ENCODE measurements at places on chromosomes 3 and 15.

DNA sequence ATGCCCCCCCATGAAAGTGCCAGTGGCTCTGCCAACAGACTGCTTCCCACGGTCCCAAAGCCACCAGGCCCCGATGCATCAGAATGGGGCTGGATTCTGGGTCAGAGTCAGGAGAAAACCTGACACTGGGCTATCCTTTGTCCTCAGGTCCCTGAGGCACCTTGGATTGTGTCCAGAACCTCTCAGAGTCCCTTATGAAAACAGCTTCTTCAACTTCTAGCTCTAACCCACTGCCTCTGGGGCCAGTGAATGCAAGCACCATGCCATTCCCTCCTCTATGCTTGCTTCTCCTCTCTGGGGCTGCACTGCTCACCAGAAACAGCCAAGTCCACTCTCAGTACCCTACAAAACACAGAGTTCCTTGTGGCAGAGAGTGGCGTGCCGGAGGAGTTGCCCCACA, 9.9 kb downstream of the CRABP1 start:
- DNase-seq: no peak

DNA sequence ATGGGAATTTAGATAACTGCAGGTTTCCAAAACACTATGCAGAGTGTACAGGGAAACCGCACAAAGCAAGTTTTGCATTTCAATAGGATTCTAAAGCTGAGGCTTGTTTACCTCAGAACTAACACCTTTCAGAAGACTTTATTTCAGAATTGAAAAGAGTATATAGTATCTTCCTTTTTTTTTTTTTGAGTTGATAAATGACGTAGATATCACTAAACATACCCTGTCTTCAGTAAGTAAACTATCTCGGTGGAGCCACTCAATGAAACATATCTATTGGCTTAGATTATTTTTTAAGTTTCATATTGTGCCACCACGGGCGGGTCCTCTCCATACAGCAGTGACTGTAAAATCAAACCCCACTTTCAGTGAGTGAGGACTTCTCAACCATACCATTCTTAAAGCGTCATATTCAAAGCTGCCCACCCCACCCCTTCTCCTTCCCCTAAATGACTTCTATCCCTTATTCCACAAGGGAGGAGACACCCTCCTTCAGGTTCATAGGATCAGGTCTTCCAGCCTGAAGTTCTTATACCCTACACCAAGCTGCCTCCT, 2.0 kb upstream of the TBL1XR1 start:
- DNase-seq: no peak

GRCh38 chr3:59334585-59334984, 284.8 kb upstream of the CFAP20DC start:
- DNase-seq: no peak

DNA sequence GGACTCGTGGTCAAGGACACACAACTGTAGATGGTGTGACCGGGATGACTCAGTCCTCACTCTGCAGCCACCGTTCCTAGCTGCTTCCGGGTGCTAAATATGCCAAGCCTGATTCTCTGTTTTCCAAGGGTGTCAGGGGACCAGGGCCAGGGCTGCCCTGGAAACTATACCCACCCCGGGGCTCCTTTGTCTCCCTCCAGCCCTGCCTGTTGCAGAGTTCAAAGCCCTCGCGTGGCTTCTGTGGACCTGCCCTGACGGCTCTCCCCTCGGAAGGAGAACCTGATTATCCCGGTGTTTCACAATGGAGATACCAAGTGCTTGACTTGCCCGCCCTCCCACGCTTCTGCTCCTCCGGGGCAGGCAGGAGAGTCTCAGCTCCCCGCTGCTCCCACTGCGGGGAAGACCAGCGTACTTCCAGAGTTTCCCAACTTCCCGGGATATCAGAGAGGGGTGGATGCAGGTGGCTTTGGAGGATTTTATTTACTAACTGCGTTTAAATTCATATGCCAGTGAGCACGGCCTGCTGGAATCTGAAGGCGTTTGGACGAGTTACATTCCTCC, 125.0 kb downstream of the ASB7 start:
- DNase-seq: no peak

DNA sequence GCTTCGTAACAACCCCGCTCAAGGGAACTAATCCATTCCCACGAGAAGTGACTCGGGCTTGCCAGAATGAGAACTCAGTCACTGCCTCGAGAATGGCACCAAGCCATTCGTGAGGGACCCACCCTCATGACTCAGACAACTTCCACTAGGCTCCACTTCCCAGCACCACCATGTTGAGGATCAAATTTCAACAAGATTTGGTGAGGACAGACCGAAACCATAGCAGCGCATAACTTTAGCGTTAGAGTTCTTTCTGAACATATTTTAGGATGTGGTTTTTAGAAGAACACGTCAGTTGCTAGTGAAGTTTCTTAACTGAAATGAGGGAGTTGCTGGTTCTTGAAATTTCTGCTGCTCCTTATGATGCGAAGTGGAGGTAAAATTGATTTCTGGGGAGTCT, 13.5 kb downstream of the PTPRG start:
- DNase-seq: no peak

- no peak for DNase-seq
Measured at GRCh38 chr3:12707449-12707848, 43.5 kb upstream of the RAF1 start.

GRCh38 chr15:68991723-68992122, 22.8 kb upstream of the NOX5 start:
- DNase-seq: no peak

- no peak for DNase-seq
Measured at GRCh38 chr15:70530503-70530902, 232.9 kb downstream of the UACA start.

- peak; percentile 54 for DNase-seq
Measured at GRCh38 chr15:64010719-64011118, 35.6 kb downstream of the DAPK2 start.

GRCh38 chr3:63774781-63775180, 44.3 kb upstream of the C3orf49 start:
- DNase-seq: no peak

- no peak for DNase-seq
Measured at GRCh38 chr3:46565607-46566039, 479 bp downstream of the LRRC2 start.

- no peak for DNase-seq
Measured at GRCh38 chr15:69536726-69537512, 84.3 kb downstream of the RPLP1 start.

- DNase-seq: no peak
Measured at GRCh38 chr3:105316331-105316730, 50.4 kb upstream of the ALCAM start.

DNA sequence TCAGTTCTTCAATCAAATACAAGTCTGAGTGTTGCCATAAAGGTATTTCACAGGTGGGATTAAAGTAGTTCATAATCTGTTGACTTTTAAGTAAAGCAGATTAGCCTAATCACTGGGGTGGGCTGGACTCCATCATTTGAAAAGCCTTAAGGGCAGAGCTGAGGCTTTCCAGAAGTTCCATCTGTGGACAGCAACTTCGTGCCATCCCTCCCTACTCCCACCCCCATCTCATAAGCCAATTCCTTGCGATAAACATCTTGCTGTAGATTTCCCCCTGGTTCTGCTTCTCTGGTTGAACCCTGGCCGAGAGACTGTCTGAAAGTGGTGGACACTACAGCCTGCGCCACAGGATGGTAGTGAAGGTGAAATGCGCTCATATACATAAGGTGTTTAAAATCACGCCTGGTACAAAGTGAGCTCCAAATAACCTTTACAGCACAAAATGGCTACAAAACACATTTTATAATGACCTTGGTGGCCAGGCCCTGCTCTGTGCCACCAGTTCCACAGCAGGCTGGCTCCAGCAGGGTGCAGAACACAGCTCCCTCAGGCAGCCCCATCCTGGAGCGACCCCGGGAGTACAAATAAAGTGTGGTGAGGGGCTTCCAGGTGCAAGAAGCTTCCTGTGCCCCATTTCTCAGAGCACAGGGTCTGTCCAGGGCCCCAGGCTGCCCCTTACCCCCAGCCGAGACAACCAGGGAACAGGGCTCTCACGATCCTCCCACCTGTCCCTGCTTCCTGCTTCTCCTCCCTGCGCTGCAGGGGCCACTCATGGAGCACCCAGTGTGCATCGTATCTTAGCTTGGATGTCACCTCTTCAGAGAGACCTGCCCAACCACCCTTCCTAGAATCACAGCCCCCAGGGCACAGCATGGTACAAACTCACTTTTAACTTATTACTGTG, 25.8 kb upstream of the GATA2 start:
- DNase-seq: no peak

- DNase-seq: no peak
Measured at GRCh38 chr3:48084929-48085328, 68.7 kb upstream of the MAP4 start.

DNA sequence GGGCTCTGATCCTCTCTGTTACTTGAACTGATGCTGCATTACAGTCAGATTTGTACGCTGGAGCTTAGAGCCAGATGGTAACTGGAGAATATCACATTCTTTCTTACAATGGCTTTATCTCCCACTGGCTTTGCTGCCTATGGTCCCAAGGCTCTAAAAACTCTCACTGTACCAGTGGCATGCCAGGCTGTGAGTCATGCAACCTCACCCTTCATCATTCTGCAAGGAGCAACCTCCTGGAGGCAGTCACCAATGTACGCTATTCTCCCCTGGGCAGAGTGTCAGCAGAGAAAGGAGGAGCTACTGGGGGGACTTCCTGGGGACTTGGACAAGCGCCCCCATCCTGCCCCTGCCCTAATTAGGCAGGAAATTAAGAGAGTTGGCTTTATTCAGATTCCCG, 97.9 kb upstream of the EIF1B start:
- no peak for DNase-seq

GRCh38 chr3:148173851-148174250, 523.9 kb upstream of the AGTR1 start:
- DNase-seq: no peak

DNA sequence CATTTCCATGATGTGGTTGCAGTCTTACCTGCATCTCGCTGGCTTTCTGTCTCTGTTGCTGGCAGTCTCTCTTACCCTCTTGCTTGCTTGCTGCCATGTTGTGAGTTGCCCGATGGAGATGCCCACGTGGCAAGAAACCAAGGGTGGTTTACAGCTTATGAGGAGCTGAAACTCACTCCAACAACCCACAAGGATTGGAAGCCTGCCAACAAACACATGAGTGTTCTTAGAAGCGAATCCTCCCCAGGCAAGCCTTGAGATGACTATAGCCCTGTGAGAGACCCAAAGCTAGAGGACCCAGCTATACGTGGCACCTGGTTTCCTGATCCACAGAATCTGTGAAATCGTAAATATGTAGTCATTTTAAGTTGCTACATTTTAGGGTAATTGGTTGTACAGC, 490.9 kb upstream of the ADAMTS9 start:
- no peak for DNase-seq

DNA sequence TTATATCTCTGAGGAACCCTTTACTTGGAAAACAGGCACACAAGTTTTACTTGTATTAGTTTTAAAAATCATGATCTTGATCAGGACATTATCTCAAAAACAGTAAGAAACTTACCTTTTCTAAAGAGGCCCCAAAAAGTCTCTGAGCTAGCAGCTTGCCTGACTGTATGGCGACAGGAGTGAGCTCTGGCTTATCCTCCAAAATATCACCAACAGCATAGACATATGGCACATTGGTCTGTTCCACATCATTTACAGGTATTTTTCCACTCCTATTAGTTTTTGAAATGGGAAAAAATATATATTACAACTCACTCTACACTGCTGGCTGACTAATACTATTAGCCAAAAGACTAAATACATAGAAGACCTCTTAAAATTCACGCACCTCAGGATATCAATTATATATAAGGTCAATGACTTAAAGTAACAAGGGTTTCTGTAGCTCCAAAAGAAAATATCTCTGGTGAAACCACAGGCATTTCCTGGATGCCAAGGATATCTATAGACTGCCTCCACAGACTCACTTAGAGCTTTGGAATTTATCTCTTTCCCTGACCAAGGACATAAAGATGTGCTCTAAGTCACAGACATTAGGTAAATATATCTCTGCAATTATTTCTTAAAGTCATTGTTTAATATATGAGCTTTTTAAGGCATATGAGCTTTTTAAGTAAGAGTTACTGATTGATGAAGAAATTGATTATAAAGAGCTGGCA, 33.1 kb downstream of the TXNRD3 start:
- no peak for DNase-seq

DNA sequence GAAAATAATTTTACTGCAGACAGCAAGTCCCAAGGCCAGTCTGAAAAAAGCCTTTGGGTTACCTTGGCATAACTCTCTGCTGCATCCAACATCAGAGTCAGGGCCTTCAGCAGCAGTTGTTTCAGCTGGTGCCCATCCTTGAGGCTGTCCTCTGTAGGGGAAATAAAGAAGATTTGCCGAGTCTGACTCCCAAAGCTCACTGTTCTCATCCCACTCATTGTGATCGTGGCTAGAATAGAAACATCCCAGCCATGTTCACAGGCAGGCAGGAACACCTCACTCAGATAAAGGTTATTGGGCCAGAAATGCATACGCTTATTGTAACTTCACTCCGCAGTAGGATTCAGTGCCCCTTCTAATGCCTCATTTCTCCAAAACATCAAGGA, 29.2 kb downstream of the EIF3J start:
- no peak for DNase-seq

GRCh38 chr3:144129536-144130214, 158.1 kb downstream of the DIPK2A start:
- DNase-seq: no peak

- DNase-seq: no peak
Measured at GRCh38 chr15:74906067-74906449, 593 bp downstream of the FAM219B start.

GRCh38 chr15:80530737-80531365, 126.7 kb downstream of the ARNT2 start:
- no peak for DNase-seq

- no peak for DNase-seq
Measured at GRCh38 chr15:83215306-83215705, 7.7 kb upstream of the HDGFL3 start.

DNA sequence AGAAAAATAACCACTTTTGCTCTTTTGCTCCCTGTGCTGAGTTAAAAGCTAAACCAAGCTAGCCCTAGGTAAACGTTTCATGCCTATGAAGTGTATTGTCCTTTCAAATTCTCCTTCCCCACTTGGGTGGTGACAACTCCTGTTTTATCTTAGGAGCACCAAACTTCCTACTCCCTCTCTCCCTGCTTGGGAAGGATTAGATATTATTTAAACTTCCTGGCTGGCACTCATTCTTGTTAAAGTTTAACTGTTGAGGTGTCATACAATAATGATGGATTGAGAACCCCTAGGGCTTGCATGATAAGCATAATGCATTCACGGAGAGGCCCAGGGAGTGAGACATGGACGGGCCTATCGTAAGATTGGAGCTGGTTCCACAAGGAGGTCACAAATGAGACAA, 29.5 kb downstream of the B4GALT4 start:
- DNase-seq: no peak

DNA sequence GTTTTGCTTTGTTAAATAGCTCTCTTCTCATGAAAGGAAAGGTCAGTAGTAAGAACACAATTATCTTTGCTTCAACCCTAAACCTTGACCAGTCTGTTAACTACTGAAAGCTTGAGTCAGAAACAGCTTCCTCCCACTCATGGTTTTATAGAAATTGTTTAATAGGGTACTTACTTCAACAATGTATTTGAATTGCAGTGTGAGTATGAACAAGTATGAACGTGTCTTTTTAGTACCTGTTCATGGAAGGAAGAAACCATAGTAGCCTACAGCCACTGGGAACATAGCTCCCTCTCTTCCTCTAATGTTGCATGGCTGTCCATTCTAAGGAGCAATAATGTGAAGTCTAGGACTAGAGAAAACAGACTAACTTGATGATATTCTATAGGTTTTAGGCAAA, 311.0 kb downstream of the MCTP2 start:
- no peak for DNase-seq

- no peak for DNase-seq
Measured at GRCh38 chr15:83062768-83063180, 4.3 kb downstream of the BTBD1 start.

All from effector CD8-positive, alpha-beta T cell (primary cell).